ENCODE measurements at places on chromosomes 5 and 9. TPM values are rescaled to one million over a fixed set of nuclear protein-coding genes. Genes with fewer than 3 reads are reported as not detected.

The GPR151 gene
- total RNA-seq: not detected

The INSL6 gene
- total RNA-seq: 0.64 TPM

The EIF4E1B gene
- total RNA-seq: not detected

The BTNL3 gene
- not detected for total RNA-seq

DNA sequence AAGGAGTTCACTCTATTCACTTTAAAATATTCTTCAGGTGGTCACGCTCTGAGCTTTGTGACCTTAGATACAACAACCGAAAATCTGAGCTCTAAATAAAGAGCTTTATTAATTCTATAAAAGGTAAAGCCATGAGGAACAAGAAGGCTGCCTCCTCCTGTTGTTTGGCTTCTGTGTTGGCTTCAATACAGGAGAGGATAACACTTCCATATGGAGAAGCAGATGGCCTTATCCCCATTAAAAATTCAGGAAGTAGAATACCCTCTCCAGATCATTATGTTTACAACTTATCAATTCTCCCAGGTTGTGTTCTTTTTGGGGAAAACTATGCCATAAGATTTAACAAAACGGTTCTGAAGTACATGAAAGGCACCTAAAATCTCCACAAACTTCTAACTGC, 128.4 kb downstream of the TTC39B start:
- no peak for DNase-seq

DNA sequence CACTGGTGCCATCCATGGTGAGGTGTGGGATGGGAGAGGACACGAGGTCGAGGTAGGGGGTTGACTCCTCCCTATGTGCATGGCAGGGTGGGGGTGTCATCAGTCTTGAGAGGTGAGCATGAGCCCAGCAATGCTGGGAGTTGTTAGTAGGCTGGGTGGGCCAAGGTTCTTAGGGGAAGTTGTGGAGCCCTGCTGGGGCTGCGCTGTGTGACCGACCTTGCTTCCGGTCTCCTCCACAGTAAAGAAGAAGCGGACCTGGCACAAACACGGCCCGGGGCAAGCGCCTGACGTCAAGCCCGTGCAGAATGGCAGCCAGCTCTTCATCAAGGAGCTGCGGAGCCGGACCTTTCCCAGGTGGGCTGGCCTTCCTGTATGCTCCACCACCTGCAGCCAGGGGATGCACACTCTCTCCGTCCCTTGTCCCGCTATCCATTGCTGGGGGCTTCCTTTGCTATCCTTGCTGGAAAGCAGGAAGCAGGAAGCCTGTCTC, 59.8 kb downstream of the PHF2 start:
- no peak for DNase-seq

DNA sequence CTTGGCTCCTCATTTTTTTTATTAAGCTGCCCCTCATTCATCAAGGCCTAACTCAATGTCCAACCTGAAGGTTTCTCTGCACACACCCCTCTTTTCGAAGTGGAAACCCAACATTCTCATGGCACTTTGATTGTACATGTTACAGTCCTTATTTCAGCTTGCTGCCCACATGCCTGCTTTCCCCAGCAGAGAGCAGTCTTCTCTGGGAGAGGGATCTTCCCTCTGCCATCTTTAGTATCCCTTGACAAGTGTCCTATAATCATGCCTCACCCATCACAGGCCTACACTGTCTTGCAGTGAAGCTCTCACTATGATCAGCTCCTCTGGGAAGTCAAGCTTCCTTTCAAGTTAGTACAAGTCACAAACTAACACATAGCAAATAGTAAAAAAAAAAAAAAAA, 175.1 kb downstream of the ACER2 start:
- no peak for DNase-seq

DNA sequence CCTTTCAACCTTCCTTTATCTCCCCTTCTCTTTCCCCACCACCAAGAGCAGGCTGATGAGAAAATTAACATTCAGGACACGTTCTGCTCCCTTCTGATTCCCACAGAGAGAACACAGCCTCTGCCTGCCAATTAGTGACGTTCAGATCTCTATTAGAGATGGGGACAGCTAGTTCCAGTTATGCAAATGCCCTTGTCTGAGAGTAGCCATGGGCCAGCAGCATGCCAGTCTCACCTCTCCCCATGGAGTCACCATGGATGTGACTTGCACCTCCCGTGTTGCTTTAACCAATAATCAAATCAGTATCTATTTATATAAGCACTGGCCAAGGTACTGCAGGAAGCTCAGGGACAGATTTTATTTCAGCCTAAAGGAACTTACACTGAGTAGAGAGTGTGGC, 61.3 kb downstream of the KCNIP1 start:
- no peak for DNase-seq

All from fibroblast of villous mesenchyme (primary cell).